ENCODE measurements at places on chromosomes 6 and 20.

GRCh38 chr6:31666337-31666965 is 571 bp downstream of the CSNK2B start:
- no peak for DNase-seq

DNA sequence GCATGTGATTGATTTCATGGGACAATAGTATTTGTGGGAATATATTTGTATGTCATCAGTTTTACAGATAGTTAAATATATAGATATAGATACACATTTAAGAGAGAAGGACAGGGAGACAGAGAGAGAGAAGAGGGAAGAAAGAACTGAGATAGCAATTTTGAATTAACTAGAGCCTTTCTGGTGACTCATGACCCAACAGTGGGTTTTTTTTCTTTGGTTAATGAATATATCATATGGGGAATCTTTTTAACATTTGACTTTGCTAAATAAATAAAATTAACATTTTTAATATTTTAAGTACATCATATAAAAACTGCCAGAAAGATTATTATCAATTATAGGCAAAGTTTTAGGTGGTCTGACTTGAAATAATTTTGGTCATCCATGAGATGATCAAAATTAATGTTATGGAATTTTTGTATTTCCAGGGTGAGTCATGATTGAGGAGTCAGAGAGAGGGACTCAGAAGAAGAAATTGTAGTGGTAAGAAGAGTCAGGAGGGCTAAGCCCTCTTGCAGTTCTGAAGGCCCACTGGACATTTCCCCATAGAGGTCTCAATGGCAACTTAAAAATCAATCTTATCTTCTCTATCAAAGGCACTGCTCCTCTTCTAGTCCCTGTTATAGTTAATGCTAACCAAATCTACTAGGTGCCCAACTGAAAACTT is 508.1 kb upstream of the MAP3K7 start:
- no peak for DNase-seq

- no peak for DNase-seq
Observed at GRCh38 chr6:91303326-91303725, 716.5 kb upstream of the MAP3K7 start.

GRCh38 chr20:59378966-59379365 is 78.6 kb downstream of the EDN3 start:
- no peak for DNase-seq

GRCh38 chr20:58228103-58228483 is 360 bp downstream of the ANKRD60 start:
- no peak for DNase-seq

- DNase-seq: no peak
Observed at GRCh38 chr6:25018568-25018954, 82.8 kb upstream of the RIPOR2 start.

DNA sequence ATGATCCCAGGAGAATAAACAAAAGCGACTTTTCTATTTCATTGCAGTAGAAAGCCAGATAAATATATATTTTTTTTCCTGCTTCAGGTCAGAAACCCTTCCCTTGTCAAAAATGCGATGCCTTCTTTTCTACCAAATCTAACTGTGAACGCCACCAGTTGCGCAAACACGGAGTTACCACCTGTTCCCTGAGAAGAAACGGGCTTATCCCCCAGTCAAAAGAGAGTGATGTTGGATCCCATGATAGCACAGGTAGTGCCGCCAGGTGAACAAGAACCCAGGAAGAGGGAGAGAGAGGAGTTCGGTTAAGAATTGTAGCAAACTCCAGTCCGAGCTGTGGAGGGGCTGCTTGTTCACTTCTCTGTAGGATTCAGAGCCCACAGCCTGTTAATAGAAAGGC is 72.6 kb downstream of the SSR1 start:
- DNase-seq: no peak

GRCh38 chr6:154430481-154430919 is 73.9 kb upstream of the IPCEF1 start:
- DNase-seq: no peak

- DNase-seq: no peak
Observed at GRCh38 chr6:16493112-16493511, 254.7 kb downstream of the GMPR start.

- no peak for DNase-seq
Observed at GRCh38 chr6:42347456-42347855, 104.3 kb downstream of the TRERF1 start.

DNA sequence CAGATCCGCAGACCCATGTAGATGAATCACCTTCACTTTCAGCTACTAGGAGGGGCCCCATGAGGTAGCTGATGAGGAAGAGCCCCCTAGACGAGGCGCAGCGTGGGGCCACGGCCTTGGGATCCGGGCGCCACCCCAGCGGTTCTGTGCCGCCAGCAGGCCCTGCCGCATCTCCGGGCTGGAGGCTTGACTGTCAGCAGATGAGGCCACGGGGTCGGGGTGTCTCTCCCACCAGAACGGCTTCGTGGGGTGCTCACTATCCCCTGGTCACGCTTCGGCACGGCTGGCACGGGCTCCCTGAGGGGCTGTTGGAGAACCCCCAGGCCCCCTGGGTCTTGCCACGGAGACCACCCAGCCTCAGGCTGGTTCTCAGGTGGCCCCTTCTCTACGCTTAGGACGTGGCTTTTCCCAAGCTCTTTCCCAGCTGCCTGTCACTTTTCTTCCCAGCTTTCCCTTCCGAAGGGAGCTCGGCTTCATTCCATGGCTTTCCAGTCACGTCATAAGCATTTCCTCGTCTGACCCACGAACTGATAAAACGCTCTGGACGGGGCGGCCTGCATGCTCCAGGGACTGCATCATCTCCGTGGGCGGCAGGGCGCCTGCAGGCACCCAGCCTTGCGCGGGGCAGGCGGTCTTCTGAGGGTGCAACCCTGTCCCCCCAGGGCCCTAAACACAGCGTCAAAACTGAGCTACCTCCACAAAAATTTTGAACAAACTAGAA is 85.9 kb downstream of the THBS2 start:
- DNase-seq: no peak

GRCh38 chr6:90180526-90180925 is 116.1 kb downstream of the BACH2 start:
- DNase-seq: no peak

DNA sequence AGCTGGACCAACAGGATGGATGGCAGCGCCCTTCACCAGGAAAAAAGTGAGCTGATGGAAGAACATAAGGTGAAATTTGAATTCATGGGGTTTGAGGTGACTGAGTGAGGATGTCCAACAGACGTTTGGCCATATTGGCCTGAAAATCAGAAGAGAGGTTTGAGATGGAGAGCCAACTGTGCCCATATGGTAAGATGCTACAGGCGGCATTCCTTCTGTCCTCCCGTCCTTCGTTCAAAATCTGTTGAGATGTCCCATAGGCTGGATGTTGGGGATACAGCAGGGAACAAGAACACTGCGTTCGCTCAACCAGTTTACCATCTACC is 468 bp upstream of the CMTR1 start:
- no peak for DNase-seq

- DNase-seq: no peak
Observed at GRCh38 chr20:37970856-37971245, 62.4 kb downstream of the TTI1 start.

DNA sequence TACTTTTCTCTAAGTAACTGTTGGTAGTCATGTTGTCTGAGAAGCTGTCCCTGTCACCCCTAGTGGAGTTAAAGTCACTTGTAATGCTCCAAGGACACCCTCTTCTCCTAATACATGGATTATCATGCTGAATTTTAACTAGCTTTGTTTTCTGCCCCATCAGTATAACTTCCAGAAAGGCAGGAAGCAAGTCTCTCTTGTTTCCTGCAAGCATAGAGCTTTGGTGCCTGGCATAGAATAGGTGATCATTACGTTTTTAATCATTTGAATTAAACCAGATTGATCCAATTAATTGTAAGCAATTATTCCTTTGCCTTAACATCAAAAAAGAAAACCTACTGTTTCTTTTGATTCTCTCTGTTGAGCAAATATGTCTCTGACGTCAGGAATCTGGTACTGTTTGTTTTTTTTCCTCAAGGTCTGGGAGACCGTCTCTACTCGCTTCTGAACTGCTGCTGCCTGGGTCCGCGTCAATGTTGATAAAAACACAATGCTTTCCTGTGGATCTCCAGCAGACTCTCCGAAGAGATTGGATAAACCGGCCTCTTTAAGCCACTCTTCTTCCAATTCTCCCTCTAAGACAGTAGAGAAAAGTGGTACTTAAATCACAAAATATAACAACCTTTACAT is 71.8 kb downstream of the ARHGAP18 start:
- DNase-seq: no peak

DNA sequence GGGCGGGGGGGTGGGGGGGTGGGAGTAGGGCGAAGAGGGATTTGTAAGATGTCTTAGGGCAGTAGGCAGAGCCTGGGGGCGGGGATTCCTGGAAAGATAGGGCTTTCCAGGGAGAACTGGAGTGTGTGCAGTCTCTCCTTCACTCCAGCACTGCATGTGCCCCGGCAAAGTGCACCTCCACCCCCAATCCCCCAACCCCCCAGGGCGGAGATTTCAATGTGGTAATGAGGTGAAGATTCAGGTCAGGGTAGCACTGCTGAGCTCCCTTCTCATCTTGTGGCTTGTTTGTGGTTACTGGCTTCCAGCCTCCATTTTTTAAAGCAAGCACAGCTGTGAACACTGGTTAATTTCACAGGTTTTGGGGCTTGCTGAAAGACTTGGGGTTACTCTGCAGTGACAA is 5.9 kb downstream of the TMEM239 start:
- DNase-seq: no peak

- DNase-seq: no peak
Observed at GRCh38 chr6:113562248-113562647, 294.9 kb upstream of the MARCKS start.

DNA sequence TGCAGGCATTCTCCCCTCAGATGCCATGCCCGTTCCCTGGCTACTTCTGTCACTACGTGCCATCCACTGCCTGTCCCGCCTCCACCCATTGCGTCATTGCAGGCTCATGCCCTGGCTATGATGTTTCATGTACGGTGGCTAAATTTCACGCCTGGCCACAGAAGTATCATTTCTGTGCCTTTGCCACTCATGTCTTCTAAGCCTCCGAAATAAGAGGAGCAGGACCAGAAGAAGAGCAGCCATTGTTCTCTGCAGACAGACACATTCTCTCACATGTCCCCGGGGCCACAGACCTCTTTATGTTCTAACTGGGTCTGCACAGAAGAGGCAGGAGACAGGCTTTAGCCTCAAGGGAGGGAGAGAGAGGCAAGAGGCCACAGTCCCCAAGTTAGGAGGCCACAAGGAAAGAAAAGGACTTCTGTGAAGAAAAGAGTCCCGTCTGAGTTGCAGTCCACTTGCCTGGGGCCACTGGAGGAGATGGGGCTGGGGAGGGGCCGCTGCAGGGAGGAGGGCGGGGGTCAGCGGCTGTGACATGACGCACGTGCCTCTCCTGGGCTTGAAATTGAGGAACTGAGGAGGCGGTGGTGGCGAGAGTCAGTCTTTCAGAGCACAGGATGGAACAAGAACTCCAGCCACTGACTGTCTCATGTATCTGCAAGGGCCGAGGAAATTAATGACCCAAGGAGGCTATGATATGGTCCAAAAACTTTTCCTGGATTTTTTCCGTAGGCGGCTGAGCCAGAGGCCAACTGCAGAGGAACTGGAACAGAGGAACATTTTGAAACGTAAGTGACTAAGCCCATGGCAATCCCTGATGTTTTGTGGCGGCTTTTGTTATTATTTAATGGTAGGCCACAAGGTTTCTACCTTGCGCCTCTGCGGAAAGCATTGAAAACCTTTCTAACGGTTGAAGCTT is 55.9 kb downstream of the TBC1D7 start:
- no peak for DNase-seq

GRCh38 chr6:47016909-47017308 is 25.2 kb downstream of the ADGRF1 start:
- no peak for DNase-seq

GRCh38 chr6:90384720-90385119 is 88.1 kb upstream of the BACH2 start:
- no peak for DNase-seq

- DNase-seq: no peak
Observed at GRCh38 chr6:34638834-34639736, 57.5 kb downstream of the ILRUN start.

GRCh38 chr6:150426198-150426597 is 57.4 kb downstream of the IYD start:
- no peak for DNase-seq

- DNase-seq: no peak
Observed at GRCh38 chr6:163539101-163539762, 124.7 kb downstream of the QKI start.

GRCh38 chr20:23024701-23025100 is 10.4 kb upstream of the SSTR4 start:
- no peak for DNase-seq

- DNase-seq: no peak
Observed at GRCh38 chr20:59581993-59582679, 22.2 kb upstream of the PHACTR3 start.

DNA sequence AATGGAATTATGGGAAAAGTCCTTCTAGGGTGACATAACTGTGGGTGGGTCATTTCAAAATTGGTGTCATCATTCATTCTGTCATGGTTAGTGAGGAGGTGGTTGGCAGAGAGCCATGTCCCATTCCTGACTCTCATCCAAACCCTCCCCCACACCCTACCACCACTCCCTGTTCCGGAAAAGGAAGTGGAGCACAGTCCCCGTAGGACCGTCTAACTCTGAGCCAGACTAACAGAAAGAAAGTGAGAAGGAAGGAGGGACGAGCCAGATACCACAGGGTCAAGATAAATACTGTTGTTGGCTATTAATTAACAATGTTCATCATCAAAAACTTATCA is 4.8 kb downstream of the TRIM10 start:
- DNase-seq: no peak

DNA sequence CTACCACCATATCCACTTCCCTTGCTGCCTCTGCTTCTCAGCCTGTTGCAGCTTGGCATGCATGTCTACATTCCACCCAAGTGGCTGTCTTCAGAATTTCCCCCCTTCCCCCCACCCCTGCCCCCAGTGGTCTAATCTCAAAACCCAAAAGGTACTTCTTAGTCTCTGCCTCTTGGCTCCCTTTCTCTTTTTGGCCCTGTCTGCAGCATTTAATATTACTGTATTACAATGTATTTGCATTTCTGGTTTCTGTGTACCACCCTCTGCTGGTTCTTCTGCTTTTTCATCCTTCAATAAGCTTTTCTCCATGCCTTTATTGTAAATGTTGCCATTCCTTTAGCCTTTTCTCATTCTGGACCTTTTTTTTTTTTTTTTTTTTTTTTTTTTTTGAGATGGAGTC is 43.0 kb downstream of the RPRD1B start:
- DNase-seq: no peak

DNA sequence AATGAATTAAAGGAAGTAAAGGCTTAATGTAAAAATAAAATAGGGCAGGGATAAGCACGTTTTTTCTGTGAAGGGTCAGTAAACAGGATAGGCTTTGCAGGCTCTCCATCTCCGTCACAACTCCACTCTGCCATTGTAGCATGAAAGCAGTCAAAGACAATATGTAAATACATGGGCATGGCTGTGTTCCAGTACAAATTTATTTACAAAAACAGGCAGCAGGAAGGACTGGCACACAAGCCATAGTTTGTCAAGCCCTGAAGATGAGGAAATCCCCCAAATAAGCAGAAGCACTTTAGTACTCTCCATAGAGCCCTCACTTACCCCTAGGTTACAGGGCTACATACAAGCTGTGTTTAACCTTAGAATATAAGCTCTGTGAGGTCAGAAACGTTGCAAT is 8.9 kb upstream of the FBXO9 start:
- DNase-seq: no peak
